Midbrain (tissue), 1 donor: ENCODE measurements at places on chromosomes 1 and 21.

GRCh38 chr1:107689159-107689558, 275.8 kb downstream of the VAV3 start:
- DNase-seq: no peak

DNA sequence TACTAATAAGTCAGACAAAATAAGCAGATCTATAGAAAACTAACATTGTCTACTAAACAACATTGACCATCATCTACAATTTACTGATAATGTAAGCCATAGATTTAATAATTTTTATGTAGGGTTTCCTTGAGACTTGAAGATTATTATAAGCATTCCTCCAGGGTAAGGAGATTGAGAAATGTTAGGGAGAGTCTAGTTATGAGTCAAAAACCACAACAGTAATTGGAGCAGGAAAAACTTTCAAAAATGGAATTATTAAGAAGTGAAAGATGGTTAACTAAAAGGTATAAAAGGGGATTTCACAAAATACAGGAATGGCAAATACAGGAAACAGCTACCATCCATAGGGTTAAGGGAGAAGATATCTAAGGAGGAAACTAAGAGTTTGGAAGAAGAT, 12.4 kb upstream of the UHMK1 start:
- DNase-seq: no peak

DNA sequence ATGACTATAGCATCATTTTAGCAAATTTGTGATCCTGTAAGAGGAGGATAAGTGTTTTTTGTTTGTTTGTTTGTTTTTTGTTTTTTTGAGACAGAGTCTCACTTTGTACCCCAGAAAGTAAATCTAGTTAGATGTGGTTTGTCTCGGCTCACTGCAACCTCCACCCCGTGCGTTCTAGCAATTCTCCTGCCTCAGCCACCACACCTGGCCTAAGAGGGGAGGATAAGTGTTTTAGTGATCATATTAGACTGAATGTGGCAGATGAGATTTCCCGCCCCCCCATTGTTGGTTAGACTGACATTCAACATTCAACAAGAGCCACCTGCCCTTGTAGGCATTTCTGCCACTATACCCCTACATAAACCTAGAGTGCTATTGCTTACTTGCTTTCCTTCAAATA, 98.5 kb downstream of the OSBPL9 start:
- DNase-seq: no peak

DNA sequence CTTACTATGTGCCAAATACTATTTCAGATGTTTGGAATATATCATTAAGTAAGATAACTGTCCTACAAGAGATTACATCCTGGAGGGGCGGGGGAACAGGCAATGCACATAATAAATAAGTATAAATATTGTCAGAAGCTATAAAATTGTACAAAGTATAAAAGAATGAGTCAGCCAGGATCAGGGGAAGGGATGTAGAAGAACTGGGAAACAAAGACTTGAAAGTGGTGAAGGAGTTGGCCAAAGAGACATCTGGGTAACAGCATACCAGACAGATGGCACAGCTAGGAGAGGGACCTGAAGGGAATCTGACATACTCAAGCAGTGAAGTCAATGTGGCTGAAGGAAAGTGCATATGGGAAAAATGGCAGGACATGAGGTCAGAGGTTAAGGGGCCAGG, 53.9 kb downstream of the CYYR1 start:
- no peak for DNase-seq

DNA sequence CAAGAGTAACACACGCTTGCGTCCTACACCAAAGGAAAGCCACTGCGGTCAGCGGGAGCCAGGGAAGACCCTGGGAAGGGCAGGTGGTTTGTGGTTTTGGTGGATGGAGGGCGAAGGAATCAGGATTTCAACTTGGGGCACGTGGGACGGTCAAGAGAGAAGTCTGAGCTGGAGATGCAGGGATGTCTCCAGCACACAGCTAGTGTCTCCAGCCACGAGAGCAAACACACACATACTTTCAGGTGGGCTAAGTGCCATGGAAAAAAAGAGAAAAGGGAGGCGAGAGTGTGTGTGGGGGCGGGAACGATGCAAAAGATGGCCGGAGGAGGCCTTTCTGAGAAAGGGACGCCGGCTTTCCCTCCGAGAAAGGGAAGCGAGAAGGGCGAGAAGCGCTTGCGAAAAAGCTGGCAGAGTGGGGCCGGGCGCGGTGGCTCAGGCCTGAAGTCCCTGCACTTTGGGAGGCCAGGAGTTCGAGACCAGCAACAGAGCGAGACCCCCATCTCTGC, 1.4 kb upstream of the SRRM1 start:
- DNase-seq: no peak

DNA sequence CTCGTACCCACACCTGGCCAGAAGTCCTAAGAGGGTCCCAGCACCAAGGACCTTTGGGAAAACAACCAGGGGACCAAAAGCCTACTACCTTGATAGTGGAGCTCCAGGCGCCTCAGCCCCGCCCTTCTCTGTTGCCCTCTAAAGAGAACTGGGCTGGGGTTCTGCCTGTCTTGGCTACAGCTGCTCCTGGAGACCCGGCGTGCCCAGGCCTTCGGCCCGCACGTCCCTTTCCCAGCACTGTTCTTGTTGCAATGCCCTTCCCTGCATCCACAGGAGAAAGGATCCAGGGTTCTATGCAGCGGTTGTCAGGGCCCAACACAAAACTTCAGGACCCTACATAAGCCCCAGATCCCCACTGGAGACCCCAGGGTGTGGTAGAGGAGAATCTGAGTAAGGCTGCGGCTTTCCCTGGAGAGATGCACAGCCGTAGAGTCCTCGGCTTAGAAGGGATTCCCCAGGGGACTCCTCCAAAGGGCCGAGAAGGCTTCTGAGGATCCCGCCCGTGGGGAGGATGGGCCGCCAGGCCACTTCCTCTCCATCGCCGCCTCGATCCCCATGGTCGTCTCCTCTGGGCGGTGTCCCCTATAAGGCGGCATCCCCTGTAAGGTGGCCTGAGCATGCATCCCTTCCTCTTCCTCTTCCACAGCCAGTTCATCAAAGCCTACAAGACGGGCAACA, 12.0 kb downstream of the SLC66A1 start:
- DNase-seq: no peak

GRCh38 chr21:8993943-8994639, 1527.3 kb upstream of the TPTE start:
- DNase-seq: no peak

GRCh38 chr1:157496121-157496526, 56.2 kb downstream of the FCRL5 start:
- peak; percentile 32 for DNase-seq

GRCh38 chr1:212982430-212983152, 32.2 kb downstream of the VASH2 start:
- no peak for DNase-seq

GRCh38 chr21:17370263-17370662, 142.6 kb upstream of the CXADR start:
- no peak for DNase-seq

GRCh38 chr1:1083416-1084371, 9.6 kb upstream of the RNF223 start:
- DNase-seq: no peak

DNA sequence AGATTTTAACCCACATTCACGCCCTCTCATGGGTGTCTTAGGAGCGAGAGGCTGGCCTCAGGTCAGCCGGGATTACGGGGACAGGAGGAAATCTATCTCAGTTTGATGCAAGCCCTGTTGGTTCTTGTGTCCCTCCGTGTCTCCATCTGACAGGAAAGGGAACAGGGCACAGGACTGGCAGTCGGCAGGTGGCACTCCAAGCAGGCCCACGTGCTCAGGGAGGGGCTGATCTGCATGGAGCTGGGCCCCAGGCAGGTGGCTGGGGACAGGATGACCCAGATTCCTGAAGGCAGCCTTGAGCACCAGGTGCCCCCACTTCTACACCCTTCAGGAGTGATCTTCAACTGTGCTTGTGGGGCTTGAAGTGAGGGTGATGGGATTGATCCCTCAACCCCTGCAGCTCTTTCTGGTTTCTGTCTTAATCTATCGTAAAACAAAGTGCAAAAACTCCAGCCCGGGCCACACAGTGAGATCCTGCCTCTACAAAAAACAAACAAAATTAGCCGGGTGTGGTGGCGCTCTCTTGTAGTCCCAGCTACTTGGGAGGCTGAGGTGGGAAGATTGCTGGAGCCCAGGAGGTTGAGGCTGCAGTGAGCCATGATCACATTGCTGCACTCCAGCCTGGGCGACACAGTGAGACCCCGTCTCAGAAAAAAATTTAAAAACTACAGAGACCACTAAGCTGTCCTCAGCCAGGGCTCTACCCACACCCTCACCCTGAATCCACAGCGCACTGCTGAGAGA, 8.3 kb downstream of the PLEKHG5 start:
- DNase-seq: peak; percentile 8

DNA sequence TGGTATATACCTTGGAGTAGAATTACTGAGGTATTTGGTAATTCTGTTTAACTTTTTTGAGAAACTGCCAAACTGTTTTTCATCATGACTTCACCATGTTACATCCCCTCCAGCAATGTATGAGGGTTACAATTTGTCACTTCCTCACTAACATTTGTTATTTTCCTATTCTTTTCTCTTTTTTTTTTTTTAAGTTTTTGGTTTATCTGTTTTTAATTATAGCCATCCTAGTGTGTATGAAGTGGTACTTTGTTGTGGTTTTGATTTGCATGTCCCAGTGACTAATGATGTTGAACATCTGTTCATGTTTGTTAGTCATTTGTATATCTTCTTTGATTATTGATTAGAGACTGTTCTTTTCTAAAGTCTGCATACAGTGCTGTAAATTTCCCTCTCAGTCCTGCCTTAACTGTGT, 147.3 kb downstream of the HS2ST1 start:
- no peak for DNase-seq

GRCh38 chr1:14667651-14667984, 69.1 kb downstream of the KAZN start:
- no peak for DNase-seq

DNA sequence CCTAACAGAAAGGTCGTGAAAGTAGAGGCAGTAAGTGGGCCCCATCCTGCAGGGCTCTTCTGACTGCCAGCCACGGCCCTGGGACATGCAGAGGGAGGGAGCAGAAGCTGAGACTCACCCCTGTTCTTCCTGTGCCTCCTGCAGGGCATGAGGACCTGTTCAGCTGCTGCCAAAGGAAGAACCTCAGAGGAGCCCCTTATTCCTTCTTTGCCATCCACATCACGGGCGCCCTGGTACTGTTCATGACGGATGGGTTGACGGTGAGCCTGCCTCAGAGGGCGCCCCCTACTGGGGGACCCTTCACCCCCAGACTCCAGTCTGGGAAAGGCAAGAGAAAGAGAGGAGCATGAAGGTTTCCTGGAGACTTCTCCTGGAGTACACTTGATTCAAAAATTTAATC, 47.1 kb downstream of the ELK4 start:
- DNase-seq: no peak

- no peak for DNase-seq
Measured at GRCh38 chr1:55600242-55600641, 385.1 kb upstream of the USP24 start.

DNA sequence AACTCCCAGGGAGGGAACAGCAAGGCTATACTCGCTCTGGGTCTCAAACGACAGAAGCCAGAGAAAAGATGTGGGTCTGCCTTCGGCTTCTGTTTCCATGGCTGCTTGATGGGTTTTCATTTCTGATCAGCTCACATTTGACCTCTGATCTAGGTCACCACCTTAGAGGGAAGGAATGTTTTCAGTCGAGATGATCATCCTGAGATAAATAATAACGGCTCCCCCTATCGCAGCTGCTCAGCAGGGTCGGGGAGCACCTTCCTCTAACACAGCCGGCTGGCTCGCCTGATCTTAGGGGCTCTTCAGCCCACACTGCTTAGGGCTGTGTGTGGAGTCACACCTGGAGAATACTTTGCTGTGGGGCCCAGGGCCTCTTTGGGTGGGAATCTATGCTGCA, 53.1 kb upstream of the ZNF648 start:
- no peak for DNase-seq

DNA sequence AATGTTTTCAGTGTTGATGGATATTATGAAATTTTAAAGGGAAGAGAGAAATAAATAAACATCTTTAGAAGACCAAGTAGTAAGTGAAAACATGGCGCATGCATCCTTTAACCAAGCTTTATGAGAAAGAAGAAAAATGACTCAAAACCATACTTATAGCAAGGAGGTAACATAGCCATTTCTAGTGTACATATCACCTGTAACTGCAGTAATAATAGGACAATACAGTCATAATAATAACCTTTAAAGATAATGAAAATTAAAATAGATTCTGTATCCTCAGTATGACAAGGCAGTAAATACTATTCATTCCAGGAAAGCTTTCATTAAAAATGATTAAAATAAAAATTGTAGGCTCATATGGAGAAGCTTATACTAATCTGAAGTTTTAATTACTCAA, 141.2 kb downstream of the COL24A1 start:
- no peak for DNase-seq

DNA sequence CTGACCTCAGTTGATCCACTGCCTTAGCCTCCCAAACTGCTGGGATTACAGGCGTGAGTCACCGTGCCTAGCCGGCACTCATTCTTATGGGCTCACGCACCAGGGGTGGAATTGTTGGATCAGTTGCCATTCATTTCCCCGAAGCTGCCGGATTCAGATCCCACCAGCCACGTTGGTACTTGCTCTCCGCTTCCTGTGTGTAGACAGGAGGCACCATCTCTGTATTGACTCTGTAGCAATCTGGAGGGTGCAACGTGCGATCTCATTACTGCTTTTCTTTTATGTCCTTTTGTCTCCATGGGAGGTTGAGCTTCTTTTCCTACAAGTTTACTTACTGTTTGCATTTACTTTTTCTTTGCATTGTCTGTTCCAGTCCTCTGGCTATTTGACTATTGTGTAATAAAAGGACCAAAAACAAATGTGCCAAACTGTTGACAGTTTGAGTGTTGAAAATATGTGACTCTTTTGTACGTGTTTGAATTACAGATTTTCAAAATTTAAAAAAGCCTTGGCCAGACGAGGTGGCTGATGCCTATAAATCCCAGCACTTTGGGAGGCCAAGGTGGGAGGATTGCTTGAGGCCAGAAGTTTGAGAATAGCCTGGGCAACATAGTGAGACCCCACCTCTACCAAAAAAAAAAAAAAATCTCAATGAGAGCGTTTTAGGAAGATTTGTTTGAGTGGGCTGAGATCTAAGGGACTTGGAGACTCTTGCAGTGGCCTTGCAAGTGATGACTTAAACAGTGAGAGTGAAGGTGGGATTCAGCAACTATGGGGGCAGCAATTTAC, 39.1 kb downstream of the SPSB1 start:
- no peak for DNase-seq

DNA sequence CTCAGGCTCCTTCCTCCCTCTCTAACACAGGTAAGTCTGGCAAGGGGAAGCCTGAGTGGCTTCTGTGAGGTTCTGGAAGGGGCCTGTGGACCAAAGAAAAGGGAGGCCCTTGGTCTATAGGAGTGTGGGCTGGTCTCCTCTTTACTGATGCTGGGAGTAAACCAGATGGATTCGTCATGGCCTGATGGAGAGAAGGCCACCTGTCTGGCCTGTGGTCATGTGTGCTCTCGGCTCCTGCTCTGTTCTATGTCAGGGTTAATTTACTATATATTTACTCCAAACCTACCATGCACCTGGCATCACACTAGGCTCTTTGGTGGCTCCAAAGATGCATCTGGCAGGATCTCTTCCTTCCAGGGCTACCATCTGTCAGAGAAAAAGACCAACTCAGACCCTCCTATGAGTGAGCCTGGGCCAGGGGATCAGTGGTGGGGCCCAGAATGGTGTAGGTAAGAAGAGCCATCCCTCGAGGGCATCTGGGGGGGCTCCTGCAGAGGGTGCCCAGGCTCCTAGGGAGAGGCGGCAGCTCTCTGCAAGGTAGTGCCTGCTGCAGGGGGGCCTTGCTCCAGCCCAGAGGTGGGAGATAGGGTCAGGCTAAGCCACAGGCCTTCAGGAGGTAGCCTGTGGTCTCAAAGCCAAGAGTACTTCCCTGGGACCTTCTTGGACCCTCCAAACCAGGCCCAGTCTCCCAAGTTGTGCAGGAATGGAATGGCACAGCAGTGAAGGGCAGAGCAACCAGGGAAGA, 68.2 kb upstream of the SELENON start:
- no peak for DNase-seq

GRCh38 chr1:97986041-97987005, 65.5 kb upstream of the DPYD start:
- no peak for DNase-seq
